Fibroblast of lung (primary cell): ENCODE measurements at places on chromosomes 12 and 14. TPM values are rescaled to one million over a fixed set of nuclear protein-coding genes. Genes with fewer than 3 reads are reported as not detected.
A peak's percentile ranks its signal among the peaks of the same experiment; 100 is the strongest.

DNA sequence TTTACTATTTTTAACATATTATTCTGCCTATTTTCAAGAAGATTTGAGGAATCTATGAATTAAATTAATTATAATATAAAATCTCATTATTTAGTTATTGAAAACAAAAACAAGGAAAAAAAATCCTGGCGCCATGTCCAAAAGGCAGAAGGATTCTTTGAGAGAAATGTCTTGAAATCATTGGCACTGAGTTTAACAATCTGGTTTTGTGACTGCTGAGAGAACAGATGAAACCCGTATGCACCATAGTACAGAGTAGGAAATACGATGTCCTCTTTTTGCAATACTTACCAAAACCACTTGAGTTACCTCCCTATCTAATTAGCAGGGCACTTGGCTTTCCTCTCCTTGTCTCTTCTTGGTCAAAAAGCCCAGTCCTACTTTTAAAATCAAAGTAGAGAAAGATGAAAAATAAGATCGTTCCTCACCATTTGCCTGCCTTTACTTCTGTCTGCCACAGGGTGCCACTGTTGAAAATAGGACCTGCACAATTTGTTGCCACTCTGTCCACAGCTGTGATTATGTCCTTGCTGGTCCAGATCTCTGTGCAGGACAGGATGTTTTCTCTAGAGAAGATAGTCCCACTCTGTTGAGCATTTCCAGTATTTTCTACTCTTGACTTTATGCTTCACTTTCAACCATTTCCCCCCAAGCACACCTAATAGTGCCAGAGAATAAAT, 179.7 kb downstream of the PDZRN4 start:
- DNase-seq = no peak

DNA sequence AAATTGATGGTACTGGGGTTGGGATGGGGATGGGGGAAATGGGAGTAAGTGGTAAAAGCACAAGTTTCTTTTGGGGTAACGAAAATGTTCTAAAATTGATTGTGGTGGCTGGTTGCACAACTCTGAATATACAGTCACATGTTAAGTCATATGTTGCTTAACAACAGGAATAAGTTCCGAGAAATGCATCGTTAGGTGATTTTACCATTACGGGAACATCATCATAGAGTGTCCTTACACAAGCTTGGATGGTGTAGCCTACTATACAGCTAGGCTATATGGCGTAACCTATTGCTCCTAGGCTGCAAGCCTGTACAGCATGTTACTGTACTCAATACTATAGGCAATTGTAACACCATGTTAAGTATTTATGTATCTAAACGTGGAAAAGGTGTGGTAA, 31.0 kb downstream of the ITGA7 start:
- DNase-seq = no peak

DNA sequence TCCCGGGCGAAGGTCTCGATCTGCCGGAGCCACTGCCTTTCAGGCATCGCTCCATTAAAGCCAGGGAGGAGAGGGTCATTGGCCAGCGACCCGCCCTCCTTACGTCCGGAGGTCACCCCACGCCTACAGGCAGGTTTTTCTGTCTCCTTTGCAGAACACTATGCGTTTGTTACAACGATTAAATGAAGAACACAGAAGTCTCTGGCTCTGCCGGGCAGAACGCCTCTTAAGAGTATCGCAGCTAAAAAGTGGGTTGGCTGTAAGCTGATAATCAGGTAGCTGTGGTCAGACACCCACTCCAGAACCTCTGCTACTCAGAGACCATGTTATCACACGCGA, 15.0 kb downstream of the OTX2 start:
- no peak for DNase-seq

- DNase-seq = no peak
Observed at GRCh38 chr14:87879389-87879788, 113.6 kb downstream of the GALC start.

COX6A1 gene
- 455 and 512 TPM in 2 replicates for total RNA-seq

GRCh38 chr14:50530358-50530757, 2.0 kb downstream of the MAP4K5 start:
- peak; percentile 47 for DNase-seq

- DNase-seq = no peak
Observed at GRCh38 chr14:103526247-103526913, 2.6 kb upstream of the TRMT61A start.

DNA sequence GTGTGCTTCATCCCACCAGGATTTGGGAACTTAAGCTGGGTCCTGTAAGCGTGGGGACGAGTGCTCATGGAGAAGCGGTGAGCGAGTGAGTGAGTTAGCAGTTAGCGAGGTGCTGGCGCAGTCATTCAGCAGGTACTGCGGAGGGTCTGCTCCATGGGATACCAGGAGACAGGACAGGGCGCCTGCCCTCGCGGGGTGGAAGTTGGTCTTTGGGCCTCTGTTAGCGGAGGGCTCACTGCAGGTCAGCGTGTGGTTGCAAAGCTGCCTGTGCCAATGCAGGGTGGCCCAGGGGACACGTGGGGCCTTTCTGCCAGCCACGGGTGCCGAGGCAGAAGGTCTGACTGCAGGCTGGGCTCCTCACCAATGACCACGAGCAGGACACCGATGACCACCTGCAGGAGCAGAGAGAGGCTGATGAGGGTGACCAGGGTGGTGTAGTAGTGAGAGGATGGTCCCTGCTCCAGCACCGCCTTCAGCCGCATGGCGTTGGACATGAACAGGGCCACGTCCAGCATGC, 97.6 kb downstream of the NINJ2 start:
- DNase-seq = no peak

- DNase-seq = no peak
Observed at GRCh38 chr12:51951843-51952722, 584 bp downstream of the ACVR1B start.

GRCh38 chr12:82593143-82593542, 93.6 kb upstream of the TMTC2 start:
- DNase-seq = no peak

- no peak for DNase-seq
Observed at GRCh38 chr12:57607958-57608663, 3.1 kb upstream of the ARHGEF25 start.

DNA sequence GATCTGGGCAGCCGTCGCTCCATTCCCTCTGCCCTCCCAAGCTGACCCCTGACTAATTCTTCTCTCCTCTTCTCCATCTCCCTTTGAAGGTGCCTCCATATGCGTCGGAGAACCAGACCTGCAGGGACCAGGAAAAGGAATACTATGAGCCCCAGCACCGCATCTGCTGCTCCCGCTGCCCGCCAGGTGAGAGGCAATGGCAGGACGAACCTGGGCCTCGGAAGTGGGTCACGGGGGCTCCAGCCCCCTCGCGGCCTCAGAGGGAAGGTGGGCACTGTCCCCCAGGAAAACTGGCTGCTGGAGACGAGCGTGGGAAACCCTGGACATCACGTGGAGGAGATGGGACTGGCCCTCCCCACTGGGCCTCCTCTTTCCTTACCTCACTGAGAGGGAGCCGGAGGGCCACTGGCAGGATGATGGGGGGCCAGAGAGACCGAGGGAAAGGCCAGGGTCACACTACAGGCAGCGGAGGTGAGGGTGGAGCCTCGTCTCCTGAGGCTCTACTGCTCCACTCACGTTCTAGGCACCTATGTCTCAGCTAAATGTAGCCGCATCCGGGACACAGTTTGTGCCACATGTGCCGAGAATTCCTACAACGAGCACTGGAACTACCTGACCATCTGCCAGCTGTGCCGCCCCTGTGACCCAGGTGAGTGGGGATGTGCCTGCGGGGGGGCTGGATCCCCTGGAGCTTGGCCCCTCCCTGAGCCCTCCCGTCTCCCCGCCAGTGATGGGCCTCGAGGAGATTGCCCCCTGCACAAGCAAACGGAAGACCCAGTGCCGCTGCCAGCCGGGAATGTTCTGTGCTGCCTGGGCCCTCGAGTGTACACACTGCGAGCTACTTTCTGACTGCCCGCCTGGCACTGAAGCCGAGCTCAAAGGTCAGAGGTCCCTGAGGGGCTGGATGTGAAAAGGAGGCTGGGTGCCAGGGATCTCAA, 806 bp downstream of the LTBR start:
- no peak for DNase-seq

DNA sequence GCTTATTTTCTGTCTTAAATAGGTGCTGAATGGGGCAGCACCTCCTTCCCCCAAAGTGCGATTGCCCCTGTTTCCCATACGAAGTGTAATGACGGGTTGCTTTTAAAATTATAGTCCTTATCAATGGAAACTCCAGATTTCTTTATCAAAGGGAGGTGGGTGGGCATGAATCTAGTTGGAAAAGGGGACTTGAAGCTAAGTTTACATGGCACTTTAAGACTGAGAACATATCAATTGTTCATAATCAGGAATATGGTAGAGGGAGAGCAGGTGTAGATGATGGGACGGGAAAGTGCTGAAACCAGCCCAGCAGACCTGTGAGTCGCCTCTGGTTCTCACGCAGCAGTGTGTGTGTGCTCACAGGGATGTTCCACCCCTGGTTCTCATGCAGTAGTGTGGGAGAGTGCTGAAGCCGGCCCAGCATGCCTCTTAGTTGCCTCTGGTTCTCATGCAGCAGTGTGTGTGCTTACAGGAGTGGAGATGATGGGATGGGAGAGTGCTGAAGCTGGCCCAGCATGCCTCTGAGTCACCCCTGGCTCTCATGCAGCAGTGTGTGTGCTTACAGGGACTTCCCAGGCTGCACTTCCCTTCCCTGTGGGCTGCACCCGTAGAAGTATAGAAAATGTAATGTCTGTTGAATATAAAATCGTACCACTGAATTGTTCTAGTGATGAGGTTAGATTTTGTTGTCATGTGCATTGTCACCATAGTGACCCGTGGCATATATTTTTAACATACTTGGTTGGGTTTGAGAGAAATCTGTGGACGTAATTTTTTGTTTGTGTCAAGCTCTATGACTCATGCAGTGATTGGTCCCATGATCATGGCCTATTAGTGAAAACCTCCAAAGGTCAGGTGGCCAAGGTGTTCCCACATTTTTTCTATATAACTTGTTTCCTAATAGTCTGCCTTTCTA, 51.6 kb downstream of the GPATCH2L start:
- DNase-seq = peak; percentile 96

SYT10 gene
- not detected in 2 replicates for total RNA-seq

GRCh38 chr14:94401083-94401482, 12.7 kb upstream of the SERPINA1 start:
- peak; percentile 87 for DNase-seq

CISTR gene
- total RNA-seq = not detected in 2 replicates

NYNRIN gene
- 8.2 and 16.2 TPM in 2 replicates for total RNA-seq

ITGB7 gene
- 0.26 and 0.50 TPM in 2 replicates for total RNA-seq

DNA sequence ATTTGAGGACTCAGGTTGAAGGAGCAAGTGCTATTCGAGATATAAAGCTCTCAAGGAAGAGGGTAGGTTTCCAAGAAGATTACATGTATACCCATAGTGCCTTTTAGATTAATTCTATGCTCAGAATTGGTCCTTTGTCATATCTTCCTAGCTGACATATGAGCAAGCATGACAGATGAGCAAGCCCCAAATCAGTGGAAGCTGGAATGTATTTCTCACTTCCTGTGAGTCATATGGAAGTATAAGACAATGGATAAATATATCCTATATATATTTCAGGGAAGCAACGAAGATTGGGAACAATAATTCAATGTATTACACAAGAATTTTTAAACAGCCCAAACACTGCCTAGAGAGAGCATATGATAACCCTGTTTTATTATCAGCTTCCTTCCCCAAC, 674.1 kb upstream of the ATXN7L3B start:
- peak; percentile 22 for DNase-seq

MYO1H gene
- total RNA-seq = 0.77 TPM in 1 of 2 replicates, not detected in the other

DERA gene
- total RNA-seq = 42.1 and 48.2 TPM in 2 replicates

- no peak for DNase-seq
Observed at GRCh38 chr12:12460935-12461922, 101.4 kb downstream of the DUSP16 start.

DNA sequence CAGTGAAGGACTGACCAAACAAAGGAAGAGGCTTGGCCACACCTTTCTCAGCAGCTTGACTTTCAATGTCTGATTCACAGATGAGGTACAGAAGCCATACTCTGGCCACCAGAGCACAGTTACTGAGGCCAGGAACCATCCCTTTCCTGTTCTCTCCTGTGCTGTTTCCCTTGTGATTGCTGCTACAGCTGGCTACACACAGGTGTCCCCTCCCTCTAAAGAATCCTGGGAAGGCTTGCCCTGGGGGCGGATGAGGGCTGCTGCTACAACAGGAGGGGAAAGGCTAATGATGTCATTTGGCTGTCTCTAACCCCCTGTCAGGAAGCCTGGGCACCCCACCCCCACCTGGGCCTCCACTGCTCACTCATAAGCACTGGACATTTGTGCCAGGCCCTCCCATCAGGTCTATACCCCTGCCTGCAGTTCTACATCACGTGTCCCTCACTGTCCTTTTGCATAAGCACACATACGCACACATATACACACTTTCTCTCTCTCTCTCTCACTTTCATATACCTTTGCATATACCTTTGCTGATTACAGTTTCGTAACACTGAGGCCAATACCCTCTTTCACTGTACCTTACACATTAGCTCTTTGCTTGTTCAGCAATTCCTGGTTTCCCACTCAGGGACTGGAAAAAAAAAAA, 41.4 kb downstream of the PRPF40B start:
- DNase-seq = no peak

CLEC2D gene
- 3.6 and 5.1 TPM in 2 replicates for total RNA-seq

DNA sequence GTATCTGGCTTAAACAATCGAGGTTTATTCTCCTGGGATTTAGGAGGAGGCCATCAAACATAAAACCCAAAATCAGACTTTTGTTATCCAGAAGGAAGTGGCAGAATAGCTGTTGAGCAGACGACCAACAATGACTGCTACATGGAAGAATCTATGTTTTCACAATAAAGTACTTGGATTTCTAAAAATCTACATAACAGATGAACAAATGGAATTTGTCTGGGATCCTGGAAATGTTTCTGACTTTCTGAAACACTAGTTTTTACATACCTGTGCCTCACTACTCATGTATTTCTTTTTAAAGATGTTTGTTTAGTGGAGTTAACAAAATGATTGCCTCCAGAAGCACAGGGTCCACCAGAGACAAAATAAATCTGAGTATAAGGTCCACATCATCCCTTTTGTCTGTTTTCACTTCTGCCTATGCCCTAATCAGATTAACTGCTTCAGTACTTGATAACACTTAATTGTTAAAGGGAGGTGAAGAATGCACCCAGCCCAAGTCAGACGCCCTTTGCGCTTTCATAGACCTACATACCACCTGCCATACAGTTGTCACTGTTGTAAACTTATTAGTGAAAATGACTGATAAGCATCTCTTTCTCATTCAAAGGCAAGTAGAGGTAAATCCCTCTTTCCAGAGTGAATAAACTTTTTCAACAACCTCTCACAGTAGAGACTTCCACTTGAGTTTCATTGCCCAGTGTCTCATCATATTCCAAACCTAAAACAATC, 164.6 kb downstream of the EGLN3 start:
- peak; percentile 21 for DNase-seq

- peak; percentile 20 for DNase-seq
Observed at GRCh38 chr12:41466802-41467201, 278.7 kb downstream of the PDZRN4 start.

- no peak for DNase-seq
Observed at GRCh38 chr12:89029961-89030360, 322.3 kb downstream of the DUSP6 start.

BCL2L2 gene
- total RNA-seq = 17.2 and 25.4 TPM in 2 replicates

GRCh38 chr14:96783915-96784224, 13.3 kb upstream of the VRK1 start:
- peak; percentile 42 for DNase-seq

- DNase-seq = no peak
Observed at GRCh38 chr14:75770635-75771034, 109.6 kb downstream of the TTLL5 start.

LRIG3 gene
- total RNA-seq = 65.7 and 118 TPM in 2 replicates
